ENCODE measurements at places on chromosomes 7 and 10.

GRCh38 chr7:98724591-98724990, 107.5 kb downstream of the NPTX2 start:
- DNase-seq: no peak

GRCh38 chr10:7075110-7075509, 335.7 kb downstream of the SFMBT2 start:
- DNase-seq: no peak

DNA sequence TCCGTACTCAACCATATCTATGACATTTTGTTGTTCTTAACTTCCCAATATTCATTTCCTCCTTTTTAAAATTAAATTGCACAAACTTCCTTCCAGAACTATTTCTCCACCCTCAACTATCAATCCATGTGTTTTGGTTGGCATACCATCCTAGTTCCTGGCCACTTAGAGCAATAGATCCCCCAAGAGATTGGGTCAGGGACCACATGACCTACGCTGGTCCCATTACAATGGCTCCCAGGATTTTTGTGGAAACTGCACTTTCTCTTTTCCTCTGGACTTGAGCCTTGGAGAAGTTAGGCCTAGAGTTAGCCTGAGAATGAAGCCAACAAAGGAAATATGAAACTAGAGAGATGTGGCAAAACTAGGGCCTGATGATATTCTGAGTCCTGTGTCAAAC, 55.7 kb upstream of the CASD1 start:
- DNase-seq: no peak

GRCh38 chr10:87915406-87915805, 52.0 kb downstream of the PTEN start:
- no peak for DNase-seq

GRCh38 chr7:95808396-95808795, 36.0 kb downstream of the DYNC1I1 start:
- DNase-seq: no peak

- DNase-seq: no peak
These were observed 57.8 kb downstream of the TCF7L2 start for GRCh38 chr10:113007821-113008220.

- no peak for DNase-seq
These were observed 38.1 kb downstream of the LDB3 start for GRCh38 chr10:86706401-86706841.

GRCh38 chr10:49739426-49739825, 22.7 kb downstream of the OGDHL start:
- no peak for DNase-seq

GRCh38 chr10:96588616-96589419, 2.0 kb upstream of the TM9SF3 start:
- no peak for DNase-seq

GRCh38 chr7:155043756-155044155, 26.4 kb upstream of the HTR5A start:
- DNase-seq: no peak

- DNase-seq: no peak
These were observed 133.9 kb upstream of the GHITM start for GRCh38 chr10:84005403-84005802.

GRCh38 chr7:4631380-4632179, 50.5 kb upstream of the FOXK1 start:
- no peak for DNase-seq

- DNase-seq: no peak
These were observed 16.5 kb upstream of the TLX1 start for GRCh38 chr10:101114646-101115045.

DNA sequence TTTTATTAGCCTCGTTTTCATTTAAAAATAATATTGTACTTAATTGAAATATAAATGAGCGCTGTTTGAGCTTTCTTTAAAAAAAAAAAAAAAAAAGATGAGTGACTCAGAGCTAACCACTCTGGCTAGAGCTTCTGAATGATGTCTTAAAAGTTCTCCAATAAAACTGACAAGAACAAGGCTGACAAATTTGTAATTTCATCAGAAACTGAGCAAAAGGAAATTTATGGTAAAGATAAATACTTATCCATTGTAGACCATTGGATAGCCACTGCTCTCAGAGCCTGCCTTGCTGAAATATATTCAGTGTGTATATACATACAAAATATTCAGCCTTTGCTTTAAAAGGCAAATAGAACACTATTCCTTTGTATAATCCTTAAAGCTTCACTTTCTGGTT, 91.2 kb upstream of the OIT3 start:
- DNase-seq: no peak

- DNase-seq: no peak
These were observed 25.3 kb downstream of the CFAP46 start for GRCh38 chr10:132916956-132917666.

DNA sequence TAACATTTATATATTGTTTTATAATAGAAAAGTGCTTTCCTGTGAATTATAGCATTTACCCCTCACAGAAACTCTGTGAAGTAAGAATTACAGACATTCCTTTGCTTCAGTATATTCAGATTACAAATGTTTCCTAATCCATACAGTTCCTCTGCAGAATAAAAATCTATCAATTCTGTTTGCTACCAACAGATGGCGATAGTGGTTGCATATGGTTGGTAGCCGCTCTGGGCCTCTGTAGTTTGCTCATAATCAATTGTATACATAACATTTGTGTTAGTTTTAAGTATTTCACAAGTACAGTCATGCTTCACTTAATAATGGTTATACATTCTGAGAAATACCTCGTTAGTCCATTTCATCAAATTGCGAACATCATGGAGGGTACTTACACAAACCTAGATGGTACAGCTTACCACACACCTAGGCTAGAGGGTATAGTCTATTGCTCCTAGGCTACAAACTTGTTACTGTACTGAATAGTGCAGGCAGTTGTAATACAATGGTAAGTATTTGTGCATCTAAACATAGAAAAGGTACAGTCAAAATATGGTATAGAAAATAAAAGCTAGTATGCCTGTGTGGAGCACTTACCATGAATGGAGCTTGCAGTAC, 94.4 kb upstream of the STEAP4 start:
- DNase-seq: no peak

GRCh38 chr7:76513817-76514799, 3.8 kb downstream of the UPK3B start:
- no peak for DNase-seq

GRCh38 chr7:5218564-5219360, 28.7 kb downstream of the WIPI2 start:
- DNase-seq: no peak

DNA sequence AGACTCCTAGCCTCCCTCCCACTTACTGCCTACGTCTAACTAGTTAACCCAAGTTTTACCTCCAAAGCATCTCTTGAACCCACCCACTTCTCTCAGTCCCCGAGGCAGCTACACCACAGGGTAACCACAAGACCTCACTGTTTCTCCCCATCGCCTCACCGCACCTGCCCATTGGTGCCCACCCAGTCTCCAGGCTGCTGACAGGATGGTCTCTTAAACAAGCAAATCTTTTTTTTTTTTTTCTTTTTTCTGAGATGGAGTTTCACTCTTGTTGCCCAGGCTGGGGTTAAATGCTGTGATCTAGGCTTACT, 47.0 kb downstream of the DENND2A start:
- DNase-seq: peak; percentile 40

DNA sequence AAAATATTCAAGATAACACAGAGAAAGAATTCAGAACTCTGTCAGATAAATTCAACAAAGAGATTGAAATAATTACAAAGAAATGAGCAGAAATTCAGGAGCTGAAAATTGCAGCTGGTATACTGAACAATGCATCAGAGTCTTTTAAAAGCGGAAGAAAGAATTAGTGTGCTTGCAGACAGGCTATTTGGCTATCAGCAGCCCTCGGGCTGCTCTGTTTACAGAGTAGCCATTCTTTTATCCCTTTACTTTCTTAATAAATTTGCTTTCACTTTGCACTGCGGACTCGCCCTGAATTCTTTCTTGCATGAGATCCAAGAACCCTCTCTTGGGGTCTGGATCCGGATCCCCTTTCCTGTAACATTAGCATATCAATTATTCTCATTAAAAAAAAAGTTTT, 1040.0 kb downstream of the SORCS3 start:
- no peak for DNase-seq

GRCh38 chr10:12847361-12847975, 154.0 kb downstream of the CCDC3 start:
- DNase-seq: no peak

DNA sequence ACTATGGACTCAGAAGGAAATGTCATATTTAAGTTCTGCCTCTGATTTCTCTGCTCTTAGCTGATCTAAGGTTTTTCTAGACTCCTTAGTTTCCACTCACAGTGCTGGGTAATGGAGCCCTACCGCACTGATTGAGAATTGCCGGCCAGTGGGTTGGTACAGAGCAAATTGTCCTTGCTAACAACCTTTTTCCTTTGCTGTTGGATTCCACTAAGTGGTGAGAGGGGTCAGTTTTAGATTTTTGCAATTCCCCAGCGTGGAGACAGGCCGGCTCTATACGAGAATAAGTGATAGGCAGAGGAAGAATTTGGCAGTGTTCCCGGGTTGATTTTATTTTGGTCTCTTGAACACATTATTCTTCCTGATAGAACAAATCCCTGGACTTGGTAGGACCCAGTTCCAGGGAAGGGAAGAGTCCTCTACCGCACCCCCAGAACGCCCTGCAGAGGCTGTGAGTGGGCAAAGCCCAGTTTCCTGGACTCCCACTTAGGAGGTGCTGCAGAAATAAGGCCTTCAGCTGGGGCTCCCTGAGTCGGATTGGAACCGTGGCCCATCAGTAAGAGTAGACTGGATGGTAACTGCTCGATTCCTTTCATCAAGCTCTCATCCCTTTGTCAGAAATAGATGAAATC, 3.0 kb upstream of the NRP1 start:
- DNase-seq: no peak

DNA sequence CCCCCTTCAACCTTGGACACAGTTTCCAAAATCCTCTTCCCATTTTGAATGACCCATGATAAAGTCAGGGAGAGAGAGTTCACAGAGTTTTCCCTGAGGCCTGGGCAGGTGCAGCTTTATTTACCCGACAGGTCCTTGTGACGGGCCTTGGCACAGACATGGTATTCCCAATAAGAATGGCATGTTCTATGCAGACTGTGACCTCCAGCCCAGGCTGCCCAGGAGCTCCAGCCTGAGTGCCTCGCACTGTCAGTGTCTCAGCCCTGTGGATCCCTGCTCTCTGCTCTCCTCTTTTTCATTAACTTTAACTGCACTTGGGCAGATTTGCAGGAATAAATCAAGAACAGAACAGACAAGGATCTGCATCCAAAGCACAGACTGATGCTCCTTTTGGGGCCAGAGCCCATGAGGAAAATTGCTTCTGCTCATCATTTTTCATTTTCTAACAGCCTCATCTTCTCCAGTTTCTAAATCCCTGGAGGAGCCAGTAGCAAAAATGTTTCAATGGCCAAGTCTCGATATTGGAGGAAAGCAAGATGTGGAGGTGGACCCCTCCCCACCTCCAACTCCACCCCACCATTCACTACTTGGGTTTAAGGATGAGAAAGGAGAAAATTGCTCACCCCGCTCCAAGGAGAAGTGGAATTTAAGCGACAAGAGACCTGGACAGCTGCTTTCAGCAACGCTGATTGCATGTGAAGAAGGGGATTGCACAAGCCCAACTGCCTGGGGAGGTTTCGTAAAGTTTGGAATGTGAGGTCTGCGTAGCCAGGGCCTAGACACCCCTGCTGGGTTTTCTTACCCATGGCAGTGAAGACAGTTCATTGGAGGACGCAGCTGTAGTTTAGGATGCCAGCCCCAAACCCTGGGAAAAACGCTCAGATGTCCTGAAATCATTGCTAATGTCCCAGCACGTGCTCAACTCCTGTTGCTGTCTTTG, 225.9 kb downstream of the WDR11 start:
- no peak for DNase-seq

DNA sequence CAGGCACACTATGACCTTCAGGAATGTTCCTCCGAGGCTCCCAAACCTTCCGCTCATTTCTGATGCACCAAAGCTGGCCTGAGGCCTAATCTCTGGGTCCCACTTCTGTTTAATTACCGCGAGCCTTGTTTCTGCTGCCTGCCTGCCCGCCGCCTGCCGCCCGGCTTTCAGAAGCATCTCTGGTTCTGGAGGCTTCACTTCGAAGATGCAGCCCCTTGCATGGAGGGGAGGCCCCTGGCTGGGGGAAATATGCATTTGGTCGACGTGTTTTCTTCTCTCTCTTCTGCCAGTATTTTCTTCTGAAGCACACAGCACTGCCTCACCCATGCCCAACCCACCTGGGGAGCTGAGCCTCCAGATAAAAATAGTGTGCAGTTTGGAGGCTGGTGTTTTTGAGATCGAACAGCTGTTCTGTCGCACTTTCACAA, 166.9 kb downstream of the PAXIP1 start:
- no peak for DNase-seq

DNA sequence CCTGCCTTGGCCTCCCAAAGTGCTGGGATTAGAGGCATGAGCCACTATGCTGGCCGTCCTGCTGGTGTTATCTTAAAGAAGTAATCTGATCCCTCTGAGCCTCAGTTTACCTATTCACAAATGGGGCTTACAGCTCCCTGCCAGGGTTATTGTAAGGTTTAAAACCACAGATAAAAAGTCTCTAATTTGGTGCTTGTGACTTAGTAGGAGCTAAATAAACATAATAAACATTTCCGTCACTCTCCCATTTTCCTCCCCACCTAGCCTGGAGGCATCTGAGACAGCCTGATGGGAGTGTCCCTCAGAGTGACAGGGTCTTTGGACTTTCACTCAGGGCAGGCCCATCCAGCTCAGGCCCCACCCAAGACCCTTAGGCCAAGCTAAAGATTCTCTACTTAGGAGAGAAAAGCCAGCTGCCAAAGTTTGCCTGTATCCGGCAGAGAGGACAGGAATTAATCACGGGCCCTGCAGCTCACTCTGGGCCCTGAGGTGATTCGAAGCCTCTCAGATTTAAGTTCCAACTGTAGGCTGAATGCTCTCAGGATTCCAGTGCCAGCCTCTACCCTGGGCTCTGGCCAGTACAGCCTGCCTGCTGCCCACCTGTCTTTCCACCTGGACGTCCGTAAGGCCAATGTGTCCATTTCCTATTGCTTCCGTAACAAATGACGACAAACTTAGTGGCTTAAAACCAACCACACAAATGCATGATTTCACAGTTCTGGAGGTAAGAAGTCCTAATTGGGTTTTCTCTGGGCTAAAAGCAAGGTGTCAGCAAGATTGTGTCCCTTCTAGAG, 21.8 kb upstream of the DUSP5 start:
- no peak for DNase-seq

GRCh38 chr7:30865821-30866220, 45.8 kb upstream of the AQP1 start:
- no peak for DNase-seq

GRCh38 chr7:41679566-41679965, 23.3 kb downstream of the INHBA start:
- DNase-seq: no peak

DNA sequence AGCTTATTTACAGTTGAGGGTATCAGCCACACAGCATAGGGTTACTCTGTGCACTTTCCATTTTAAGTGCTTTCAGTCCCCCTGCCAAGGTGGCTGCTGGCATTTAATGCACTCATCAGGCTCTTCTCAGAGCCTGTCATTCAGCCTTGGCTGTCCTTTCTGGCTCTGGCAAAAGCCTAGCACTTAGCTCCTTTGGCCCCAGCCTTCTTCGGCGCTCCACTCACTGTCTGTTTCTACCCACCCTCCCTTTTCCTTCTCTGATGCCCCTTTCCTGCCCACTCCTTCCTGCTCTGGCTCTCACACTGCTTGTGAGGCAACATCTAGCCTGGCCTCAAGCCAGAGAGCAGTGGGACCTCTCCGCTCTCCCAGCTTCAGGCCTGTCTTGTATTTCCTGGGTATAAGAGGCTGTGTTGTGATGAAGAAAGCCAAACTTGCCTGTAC, 60.2 kb downstream of the WIPF3 start:
- no peak for DNase-seq
